ENCODE measurements at places on chromosomes 5 and 9.

GRCh38 chr5:136043551-136043950 is 14.8 kb downstream of the TGFBI start:
- DNase-seq = no peak

GRCh38 chr5:73638344-73639095 is 12.5 kb downstream of the ARHGEF28 start:
- no peak for DNase-seq

GRCh38 chr5:135703016-135703550 is 124.3 kb upstream of the CXCL14 start:
- no peak for DNase-seq

DNA sequence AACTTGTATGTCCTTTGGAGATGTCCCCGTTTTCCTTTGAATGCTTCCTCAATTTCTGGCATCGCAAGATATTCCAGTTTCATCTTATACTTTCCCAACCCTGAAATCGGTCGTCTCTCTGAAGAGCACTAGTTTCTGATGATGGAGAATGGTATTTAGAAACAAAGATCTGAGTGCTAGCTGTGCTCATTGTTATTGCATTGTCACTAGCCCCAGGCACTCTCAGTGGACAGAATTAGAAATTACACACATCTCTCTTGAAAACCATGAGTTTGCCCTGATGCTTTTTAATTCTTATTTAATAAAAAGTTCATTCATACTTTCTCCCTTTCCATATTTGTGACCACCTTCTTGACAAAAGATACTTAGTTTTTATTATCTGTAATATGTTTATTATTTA is 67.7 kb downstream of the C9orf152 start:
- DNase-seq = no peak

GRCh38 chr9:136609160-136609475 is 53.6 kb upstream of the EGFL7 start:
- DNase-seq = no peak

- DNase-seq = no peak
Measured at GRCh38 chr9:68704814-68705530, at the start of gene PIP5K1B. PIP5K1B (plus strand) TSS chr9:68705240; CDS start chr9:68822615, 117,375 bp downstream.

- DNase-seq = no peak
Measured at GRCh38 chr5:173535976-173536639, 80.3 kb downstream of the BOD1 start.

DNA sequence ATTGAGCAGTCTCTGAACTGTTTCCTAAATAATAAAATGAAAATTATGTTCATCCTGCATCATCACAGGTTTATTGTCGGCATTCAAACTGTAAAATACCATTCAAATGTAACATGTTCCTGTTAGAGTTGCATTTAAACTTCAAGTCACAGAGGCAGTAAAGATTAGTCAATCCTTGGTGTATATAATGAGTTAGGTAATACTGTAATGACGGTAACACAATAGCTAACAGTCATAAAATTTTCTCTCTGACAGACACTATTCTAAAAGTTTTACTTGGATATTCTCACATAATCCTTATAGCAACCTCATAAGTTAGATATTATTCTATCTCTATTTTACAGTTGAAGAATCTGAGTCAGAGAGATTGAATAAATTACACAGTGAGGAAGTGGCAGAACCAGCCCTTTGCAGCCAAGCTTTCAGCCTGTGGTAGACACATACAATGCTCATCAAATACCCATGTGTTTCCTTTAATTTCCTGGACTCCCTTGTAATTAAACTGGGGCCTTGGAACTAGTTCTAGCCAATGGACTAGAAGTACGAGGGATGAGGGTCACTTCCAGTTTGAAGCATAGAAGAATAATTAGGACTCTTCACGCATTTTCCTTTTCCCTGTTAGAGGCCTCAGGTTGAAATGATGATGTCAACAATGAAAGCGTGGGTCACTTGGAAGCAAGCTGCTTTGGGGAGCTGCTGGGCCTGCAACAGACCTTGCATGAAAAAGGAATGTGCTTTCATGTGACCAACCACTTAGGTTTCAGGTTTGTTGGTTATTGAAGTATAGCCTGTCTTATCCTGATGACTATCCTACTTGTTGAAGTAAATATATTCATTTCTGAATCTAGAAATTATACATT is 12.3 kb upstream of the CAST start:
- no peak for DNase-seq

DNA sequence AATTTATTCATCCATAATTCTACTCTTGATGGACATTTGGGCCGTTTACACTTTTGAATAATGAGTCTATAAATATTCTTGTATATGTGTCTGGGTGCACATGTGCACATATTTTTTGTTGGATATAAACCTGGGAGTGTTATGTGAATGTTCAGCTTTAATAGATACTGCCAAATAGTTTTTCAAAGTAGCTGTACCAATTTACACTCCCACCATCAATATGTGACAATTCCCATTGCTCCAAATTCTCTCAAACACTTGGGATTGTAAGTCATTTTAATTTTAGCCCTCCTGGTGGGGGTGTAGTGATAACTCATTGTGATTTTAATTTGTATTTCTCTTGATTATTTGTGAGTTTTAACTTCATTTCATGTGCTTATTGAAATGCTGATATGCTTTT is 114.9 kb downstream of the GRIA1 start:
- no peak for DNase-seq

- no peak for DNase-seq
Measured at GRCh38 chr5:21236971-21237427, 1249.0 kb upstream of the CDH18 start.

DNA sequence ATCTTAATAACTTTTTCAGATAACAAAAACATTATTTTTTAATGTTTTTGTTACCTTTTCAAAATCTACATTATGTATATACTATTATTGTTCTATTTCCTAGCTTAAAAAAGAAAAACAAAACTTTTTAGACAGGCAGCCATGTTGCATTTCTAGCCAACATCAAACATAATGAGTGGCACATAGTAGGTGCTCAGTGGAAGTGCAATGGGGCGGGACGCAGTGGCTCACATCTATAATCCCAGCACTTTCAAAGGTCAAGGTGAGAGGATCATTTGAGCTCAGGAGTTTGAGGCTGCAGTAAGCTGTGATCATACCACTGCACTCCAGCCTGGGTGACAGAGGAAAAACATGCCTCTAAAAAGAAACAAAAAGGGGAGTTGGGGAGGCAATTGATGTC is 68.4 kb downstream of the MED27 start:
- no peak for DNase-seq

DNA sequence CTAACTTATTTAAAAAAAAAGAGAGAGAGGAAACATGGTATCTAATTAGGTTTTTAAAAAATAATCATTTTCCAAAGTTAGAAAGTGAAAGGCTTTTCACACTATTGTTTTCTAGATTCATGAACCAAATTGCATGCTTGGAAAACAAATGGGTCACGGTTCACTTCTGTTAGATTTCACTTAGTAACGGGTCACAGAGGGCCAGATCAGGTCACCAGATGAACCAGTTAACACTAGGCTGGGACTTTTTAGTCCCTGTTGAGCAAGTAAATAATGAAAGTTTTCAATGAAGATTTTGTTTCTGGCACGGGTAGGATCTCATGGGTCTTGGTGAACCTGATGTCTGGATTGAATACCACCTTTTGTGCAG is 207.2 kb upstream of the RFX3 start:
- no peak for DNase-seq

- DNase-seq = no peak
Measured at GRCh38 chr5:81216152-81216551, 17.0 kb upstream of the CKMT2 start.

DNA sequence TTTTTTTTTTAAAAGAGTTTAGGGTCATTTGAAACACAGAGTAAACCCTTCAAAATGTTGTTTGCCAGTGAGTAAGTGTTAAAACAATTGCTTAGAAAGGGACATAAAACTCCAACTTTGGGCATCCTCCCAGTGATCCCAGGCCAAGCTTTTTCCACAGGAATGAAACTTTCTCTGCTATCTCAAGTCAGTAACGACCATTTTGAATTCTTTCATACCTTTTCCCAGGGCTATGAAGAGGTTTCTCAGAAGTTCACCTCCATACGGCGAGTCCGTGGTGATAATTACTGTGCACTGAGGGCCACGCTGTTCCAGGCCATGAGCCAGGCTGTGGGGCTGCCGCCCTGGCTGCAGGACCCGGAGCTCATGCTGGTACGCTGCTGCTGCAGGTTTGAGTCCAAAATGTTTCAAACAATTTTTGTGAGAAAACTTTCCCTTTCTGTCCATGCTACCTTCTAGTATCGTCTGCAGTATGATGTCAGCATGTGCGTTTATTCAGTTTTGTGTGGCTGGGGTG is 16.8 kb downstream of the OTULIN start:
- DNase-seq = no peak

GRCh38 chr9:78040726-78041125 is 9.1 kb upstream of the GNAQ start:
- no peak for DNase-seq

DNA sequence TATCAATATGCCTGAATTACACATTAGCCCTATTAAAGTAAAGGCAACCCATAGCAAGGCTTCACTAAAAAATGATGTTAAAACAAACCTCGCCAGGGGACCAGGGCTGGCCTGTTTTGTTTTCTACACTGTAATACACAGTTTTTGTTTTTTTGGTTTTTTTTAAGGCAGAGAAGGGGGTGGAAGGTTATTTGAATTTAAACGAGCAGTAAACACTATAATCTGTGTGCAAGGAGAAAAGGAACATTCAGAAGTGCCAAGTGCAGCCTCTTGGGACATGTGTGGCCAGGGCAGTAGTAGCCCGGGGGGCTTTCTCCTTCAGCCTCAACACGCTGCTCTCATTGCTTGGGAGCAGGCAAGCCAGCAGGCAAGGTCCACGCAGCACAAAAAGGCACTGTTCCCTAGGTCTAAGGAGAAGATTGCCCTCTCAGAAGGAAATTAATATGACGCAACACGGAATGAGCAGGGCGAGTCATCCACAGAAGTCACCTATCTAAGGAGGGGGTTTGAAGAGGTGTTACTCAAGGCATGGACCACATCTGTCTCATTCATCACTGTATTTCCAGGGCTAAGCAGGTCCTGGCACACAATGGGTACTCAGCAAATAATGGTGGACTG is 16.2 kb downstream of the SIL1 start:
- no peak for DNase-seq

- no peak for DNase-seq
Measured at GRCh38 chr5:163569284-163569683, 63.9 kb downstream of the MAT2B start.

GRCh38 chr9:119961774-119962424 is 592.7 kb upstream of the BRINP1 start:
- DNase-seq = no peak
